ENCODE measurements at places on chromosomes 4 and X. TPM values are rescaled to one million over a fixed set of nuclear protein-coding genes. Genes with fewer than 3 reads are reported as not detected.

Gene ZNF141
- 24.1 TPM for total RNA-seq

GRCh38 chrX:39766085-39766726 is 331.6 kb downstream of the BCOR start:
- DNase-seq, result no peak

DNA sequence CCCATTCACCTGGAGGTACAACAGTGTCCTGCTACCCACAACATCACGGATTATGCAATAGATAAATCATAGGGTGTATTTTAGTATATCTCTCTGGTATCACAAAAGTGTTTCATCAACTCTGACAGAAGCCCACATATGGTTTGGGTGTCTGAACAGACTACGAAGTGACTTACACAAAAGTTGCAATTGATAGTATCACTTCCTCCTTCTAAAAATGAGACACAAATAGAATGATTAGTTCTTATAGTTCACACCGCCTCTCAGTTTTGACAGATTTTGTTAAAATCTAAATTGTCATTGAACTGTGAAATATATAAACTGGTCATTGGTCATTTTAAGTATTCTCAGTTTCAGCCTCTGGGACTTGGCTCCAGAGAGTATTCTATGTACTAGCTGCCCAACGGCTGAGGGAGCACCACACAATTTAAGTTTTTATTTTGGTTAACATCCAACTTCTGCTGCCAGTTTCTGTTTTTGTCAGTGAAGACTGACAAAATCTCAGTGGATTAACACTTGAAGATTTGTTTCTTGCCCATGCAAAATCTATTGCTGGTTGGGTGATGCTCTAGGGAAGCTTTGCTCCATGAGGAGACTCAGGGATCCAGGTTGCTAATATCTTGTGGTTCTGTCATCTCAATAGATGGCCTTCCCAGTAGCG is 113.8 kb upstream of the PUDP start:
- DNase-seq, result no peak

GRCh38 chr4:115687052-115687755 is 573.8 kb upstream of the NDST4 start:
- no peak for DNase-seq

GRCh38 chr4:42703813-42704212 is 46.9 kb upstream of the ATP8A1 start:
- peak; percentile 6 for DNase-seq

DNA sequence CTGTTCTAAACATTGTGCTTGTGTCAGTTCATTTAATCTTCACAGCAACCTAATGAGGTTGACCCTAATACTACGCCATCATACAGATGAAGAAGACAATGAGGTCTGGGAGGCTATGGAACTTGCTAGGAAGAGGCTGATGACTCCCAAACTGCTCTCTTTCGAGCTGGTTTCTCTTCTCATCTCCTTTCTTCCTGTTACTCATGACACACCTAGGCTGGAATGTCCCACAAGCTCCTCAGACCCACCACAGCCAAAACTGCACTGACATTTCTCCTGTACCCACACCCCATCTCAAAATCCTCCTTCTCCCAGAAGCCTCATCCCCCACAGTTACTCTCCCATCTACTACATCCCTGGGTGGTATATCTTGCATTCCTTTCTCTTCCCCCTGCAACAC is 27.4 kb upstream of the PJA1 start:
- no peak for DNase-seq

- no peak for DNase-seq
Measured at GRCh38 chrX:131331152-131331551, 42.0 kb upstream of the IGSF1 start.

GRCh38 chr4:107743532-107743931 is 23.5 kb upstream of the PAPSS1 start:
- no peak for DNase-seq

DNA sequence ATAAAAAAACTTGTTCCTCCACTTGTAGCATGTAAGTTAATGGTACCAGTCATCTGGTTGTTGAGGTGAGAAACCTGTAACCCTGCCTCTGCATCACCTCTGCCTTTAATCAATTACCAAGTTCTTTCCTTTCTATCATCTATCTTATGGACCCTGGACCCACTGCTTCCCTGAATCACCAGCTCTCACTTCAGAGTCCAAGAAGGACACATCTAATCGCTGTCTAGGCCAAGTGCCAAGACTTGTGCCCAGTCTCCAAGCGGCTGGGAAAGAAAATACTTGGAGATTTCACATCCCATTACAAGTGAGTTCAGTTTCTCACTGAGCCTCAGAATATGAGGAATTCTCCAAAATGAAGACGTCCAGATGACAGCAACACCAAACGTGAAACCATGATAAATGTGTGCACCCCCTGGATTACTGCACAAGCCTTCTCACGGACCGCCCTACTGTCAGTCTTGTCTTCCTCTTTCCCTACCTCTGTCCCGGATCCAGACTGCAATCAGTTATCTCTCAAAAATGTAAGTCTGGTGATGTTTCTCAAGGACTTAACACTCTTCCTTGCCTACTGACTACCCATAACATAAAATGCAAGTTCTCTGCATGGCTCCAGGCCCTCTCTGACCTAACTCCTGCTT is 10.4 kb downstream of the PALLD start:
- DNase-seq, result peak; percentile 71

Gene SPATA4
- total RNA-seq, result not detected

DNA sequence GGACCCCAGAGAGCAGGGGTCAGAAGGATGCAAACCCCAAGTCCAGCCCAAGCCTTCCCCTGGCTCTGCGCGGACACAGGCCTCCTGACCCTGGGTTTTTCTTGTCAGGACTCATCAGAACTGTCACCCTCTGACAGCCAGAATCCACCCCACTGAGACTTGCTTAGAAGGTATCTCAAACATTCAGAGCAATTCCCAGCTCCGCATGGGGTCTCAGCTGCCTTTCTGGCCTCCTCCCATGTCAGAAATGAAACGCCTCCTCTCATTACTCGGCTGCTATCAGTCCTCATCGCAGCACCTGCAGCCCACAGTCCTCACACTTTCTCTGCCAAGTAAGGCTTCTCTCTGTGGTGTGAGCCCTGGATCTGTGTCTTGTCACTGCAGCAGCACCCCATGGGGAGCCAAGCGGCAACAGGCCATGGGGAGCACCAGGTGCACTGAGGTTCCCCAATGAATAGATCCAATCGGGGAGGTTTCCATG is 97.8 kb downstream of the WFS1 start:
- DNase-seq, result no peak

DNA sequence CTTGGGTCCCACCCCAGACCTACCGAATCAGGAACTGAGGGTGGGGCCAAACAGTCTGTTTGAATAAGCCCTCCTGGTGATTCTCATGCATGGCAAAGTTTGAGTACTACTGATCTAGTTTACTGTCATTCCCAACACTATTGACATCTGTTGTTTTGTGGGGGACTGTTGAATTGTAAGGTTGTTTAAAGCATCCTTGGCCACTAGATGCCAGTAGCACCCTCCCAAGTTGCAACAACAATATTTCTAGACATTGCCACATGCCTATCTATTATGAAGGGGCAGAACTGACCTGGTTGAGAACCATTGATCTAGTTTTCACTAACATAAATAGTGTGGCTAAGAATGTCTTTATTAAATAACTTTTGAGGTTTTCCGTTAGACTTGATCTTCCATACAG is 15.1 kb downstream of the TAF9B start:
- no peak for DNase-seq

DNA sequence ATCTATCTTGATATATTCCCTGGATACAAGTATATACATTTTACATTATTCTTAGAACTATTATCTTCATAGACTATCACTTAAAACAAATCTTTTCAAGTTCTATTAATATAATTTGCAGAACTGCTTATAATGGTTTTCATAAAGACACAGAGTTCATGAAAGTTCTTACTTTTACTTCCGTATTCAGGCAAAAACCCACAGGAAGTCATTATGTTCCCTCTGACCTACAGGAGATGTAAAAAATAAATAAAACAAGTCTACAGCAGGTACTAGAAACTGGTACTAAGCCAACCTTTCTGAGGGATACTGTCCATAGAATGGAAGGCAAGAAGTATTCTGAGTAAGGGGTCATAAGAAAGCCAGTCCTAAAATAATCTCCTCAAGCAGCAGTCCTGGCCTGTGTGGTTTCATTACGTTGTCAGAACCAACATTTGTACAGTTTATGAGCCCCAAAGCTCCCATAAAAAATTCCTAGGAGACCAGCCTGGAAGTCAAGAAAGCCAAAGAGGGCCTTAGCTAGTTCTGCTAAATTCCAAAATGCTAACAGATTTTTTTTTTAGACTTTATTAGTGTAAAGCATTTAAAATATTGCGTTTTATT is 68.6 kb downstream of the CAMK2D start:
- no peak for DNase-seq

Gene SLC4A4
- total RNA-seq, result 402 TPM

All from body of pancreas (tissue), 4 donors.